Activated T-helper 2 cell treated with anti-CD3 and anti-CD28 coated beads, Interferon-gamma antibody, Interleukin-2, Interleukin-4, amounts not matched to agents 10 μg/mL and 5 μg/mL and 100 μg/mL, durations not matched to agents 14 hours and 24 hours and 36 hours (primary cell): ENCODE measurements at places on chromosomes 1 and 21.

- no peak overlapping the region for H3K4me3 ChIP-seq
- no peak overlapping the region for H3K27ac ChIP-seq
- no peak for DNase-seq
- no peaks in the 10 kb centered on the region for H3K36me3 ChIP-seq
- H3K27me3 ChIP-seq: no peaks in the 10 kb centered on the region
Measured at GRCh38 chr21:45739218-45740087, 95.9 kb downstream of the PCBP3 start.

DNA sequence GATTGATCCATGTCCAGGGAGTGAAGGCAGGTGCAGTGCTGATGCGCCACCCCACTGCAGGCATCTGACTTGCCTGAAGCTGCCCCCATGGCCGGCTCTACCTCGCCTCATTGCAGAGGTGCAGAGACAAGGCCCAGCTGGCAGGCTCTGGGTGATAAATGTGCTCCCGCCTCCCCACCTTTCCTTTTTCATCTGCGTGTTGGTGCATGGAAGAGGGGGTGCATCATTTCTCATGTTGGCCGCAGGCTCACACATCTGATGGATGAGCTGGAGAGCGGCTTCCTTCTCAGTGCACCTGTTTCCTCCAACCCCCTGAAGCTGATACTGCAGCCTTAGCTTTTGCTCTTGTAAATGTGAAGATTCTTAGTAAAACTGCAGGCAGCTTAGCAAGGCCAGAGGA, 306.0 kb upstream of the KAZN start:
- H3K4me3 ChIP-seq: no peak overlapping the region
- no peaks in the 10 kb centered on the region for H3K4me1 ChIP-seq
- no peaks in the 10 kb centered on the region for H3K36me3 ChIP-seq
- no peak overlapping the region for H3K27ac ChIP-seq
- peaks cover 3% of the 10 kb centered on the region for H3K27me3 ChIP-seq

DNA sequence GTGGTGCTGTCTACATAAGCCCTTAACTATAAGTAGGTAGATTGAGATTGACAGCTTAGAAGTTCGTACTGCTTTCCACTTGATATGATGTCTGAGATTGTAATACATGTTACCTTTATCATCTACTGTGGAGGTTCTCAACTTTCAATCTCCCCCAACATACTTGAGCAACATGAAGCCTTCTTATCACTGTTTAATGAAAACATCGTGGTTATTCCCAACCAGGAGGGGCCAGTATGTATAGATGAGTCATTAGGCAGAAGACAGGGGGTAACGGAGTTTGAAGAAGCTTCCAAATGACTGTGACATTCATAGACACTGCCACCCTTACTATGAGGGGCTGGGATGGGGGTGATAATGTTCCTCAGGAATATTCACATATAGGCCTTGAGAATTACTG, 36.0 kb downstream of the CENPF start:
- no peak for DNase-seq
- H3K4me3 ChIP-seq: no peak overlapping the region
- H3K27ac ChIP-seq: no peak overlapping the region
- peaks cover 36% of the 10 kb centered on the region for H3K4me1 ChIP-seq

- no peak overlapping the region for H3K27ac ChIP-seq
- no peak for DNase-seq
- peaks cover 13% of the 10 kb centered on the region for H3K27me3 ChIP-seq
- H3K36me3 ChIP-seq: no peaks in the 10 kb centered on the region
Measured at GRCh38 chr1:26335774-26336476, 18.0 kb downstream of the CRYBG2 start.

- no peak for DNase-seq
- H3K36me3 ChIP-seq: no peaks in the 10 kb centered on the region
Measured at GRCh38 chr1:190864013-190864641, 386.5 kb upstream of the BRINP3 start.

- no peaks in the 10 kb centered on the region for H3K36me3 ChIP-seq
- no peak overlapping the region for H3K4me3 ChIP-seq
- no peaks in the 10 kb centered on the region for H3K4me1 ChIP-seq
Measured at GRCh38 chr1:240426051-240426450, 185.9 kb downstream of the GREM2 start.

- no peaks in the 10 kb centered on the region for H3K4me1 ChIP-seq
- DNase-seq: no peak
- H3K27me3 ChIP-seq: no peaks in the 10 kb centered on the region
- H3K36me3 ChIP-seq: no peaks in the 10 kb centered on the region
Measured at GRCh38 chr21:20882462-20883407, 115.5 kb upstream of the NCAM2 start.

GRCh38 chr1:110603058-110603457, 3.1 kb downstream of the KCNA2 start:
- H3K4me3 ChIP-seq: no peak overlapping the region
- no peaks in the 10 kb centered on the region for H3K4me1 ChIP-seq
- no peak for DNase-seq
- H3K27ac ChIP-seq: no peak overlapping the region

DNA sequence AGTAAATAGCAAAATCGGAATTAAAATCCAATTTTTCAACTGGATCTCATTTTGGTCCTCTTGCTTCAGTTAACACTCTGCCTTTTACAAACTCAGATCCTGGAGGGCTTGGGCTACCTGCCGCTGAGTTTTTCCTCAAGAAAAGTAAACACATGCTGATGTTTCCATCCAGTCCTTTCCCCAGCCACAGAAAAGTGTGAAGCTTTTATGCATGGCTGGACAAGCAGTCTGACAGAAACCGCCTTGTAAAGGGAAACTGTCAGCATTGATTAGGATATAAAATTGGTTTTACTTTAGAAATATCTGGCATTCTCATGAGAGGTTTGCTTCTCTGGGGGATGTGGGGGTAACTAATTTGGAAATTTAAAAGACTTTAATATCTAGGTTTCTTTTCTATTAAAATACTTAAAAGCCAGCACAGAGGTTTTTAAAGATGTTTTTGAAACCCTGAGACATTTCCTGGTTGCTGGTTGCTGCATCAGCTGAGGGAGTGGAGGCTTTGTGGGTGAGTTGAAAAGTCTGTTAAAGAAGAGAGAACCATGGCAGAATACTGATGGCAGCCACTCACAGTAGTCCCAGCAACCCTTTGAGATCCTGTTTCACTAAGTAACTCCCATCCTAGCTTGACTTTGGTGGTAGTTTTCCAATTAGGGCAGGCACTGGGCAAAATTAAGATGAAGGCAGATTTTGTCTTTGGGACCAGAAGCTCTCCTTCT, 238.3 kb downstream of the PAPPA2 start:
- no peak for DNase-seq
- H3K36me3 ChIP-seq: no peaks in the 10 kb centered on the region
- H3K4me1 ChIP-seq: no peaks in the 10 kb centered on the region
- H3K4me3 ChIP-seq: no peak overlapping the region
- no peaks in the 10 kb centered on the region for H3K27me3 ChIP-seq
